ENCODE measurements at places on chromosomes 6 and 20.

DNA sequence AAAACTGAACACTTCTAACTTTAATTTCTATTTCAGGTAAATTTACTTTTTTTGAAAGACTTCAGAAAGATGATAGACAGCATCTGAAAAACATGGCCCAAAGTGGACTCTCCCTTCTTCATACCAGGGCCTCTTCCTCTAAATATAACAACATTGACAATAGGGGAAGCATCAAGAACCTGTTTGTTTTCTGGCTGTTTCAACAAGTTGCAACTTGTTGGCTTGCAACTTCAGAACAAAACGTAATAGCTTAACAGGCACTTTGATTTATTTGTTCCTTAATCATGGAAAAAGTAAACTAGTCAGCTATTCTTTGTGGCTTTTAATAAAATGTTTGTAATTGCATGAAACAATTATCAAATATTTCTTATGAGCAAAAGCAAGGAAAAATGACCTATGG is 34.3 kb downstream of the RGS17 start:
- peak; percentile 42 for DNase-seq

- no peak for DNase-seq
These were observed 20.4 kb upstream of the FRMD1 start for GRCh38 chr6:168099201-168100010.

- DNase-seq, result peak; percentile 39
These were observed 14.9 kb upstream of the ZFAND3 start for GRCh38 chr6:37804586-37804985.

GRCh38 chr20:61686051-61686936 is 379.4 kb downstream of the TAF4 start:
- DNase-seq, result no peak

- DNase-seq, result peak; percentile 71
These were observed 2.0 kb upstream of the KCNB1 start for GRCh38 chr20:49484180-49485140.

DNA sequence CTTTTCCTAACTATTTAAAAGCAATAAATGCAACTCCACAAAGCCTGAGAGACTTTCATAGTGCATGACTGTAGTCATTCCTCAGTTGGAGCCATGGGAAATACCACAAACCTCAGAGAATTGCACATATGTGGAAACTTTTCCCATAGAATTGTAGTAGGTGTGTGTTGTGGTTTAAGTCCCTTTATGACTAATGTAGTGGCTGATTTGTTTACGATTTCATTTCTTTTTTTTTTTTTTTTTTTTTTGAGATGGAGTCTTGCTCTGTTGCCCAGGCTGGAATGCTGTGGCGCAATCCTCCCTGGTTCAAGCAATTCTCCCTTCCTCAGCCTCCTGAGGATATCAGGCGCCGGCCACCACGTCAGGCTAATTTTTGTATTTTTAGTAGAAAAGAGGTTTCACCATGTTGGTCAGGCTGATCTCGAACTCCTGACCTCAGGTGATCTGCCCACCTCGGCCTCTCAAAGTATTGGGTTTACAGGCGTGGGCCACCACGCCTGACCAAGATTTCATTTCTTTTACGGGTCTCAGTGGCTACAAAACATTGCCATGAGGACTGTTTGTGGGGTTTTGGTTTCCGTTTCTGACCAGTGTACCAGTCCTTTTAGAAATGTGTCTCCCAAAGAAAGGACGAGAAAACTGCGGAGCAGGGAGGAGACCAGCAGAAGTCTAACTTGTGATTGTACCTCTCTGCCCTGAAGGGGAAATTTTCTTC is 212.1 kb upstream of the MARCKS start:
- DNase-seq, result no peak

GRCh38 chr6:130116273-130116672 is 97.9 kb downstream of the L3MBTL3 start:
- no peak for DNase-seq

DNA sequence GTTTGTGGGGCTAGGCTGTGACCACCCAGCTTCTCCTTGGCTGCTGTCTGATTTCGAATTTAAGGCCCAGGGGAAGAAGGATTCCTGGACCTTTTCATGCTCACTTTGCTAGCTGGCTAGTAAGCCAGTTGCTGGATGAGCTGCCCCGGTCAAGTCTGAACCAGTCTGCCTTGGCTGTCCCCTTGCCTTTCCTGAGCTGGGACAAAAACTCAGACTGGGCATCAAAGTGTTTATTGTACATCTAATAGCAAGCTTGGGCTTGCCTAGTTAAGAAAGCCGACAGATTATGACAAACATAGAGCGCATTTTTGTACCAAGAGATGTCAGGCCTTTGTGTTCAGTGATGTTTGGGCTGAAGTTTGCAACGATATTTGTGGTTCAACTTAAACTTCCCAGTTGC is 750 bp upstream of the PAK5 start:
- DNase-seq, result no peak

DNA sequence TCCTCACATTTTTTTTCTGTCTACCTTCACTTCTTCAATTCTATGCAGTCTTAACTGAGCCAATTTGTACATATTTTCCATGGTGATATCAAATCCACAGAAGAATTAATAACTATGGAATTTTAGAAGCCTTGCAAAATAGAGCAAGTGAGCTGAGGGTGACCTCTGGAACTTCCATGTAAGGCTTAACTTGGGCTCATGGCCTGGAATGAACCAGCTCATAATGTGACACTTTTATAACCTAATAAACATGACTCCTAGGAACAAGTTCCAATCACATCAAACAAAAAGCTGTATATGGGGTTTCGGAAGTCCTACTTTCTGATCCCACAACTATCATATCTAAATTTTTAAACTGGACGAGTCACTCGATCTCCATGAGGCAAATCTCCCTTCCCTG is 232.4 kb downstream of the FOXA2 start:
- DNase-seq, result no peak

DNA sequence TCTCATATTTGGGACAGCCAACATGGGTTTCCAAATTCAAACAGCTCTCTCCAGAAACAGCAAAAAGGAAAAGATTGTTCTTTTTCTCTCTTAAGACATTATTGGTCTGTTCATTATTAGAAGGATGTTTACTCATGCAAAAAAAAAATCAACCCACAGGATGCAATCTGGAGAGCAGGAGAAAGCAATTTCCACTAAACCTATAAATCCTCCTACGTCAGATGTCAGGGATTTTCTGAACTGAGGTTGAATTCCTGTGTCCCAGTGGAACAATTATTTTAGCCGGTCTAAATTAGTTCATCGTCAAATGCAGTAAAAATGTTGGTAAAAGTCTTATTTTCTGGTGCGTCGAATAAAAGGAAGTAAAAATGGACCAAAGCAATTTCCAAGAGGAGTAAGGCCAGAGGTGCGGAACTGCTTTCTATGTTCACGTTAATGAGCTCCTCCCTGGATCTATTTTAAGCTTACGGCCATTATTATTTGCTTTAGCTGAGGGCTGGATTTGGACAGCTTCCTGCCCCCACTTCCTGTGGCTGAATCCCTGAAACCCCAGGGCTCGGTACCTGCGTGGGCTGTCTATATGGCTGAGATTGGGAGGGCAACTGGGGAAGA is at the start of gene GABRR1:
TSS of gene GABRR1 (minus strand) at position 60 of the 612 bp plus-strand sequence. CDS start at position 24, 36 bp downstream.
- DNase-seq, result no peak

GRCh38 chr20:54061101-54061881 is 9.1 kb downstream of the BCAS1 start:
- DNase-seq, result no peak

DNA sequence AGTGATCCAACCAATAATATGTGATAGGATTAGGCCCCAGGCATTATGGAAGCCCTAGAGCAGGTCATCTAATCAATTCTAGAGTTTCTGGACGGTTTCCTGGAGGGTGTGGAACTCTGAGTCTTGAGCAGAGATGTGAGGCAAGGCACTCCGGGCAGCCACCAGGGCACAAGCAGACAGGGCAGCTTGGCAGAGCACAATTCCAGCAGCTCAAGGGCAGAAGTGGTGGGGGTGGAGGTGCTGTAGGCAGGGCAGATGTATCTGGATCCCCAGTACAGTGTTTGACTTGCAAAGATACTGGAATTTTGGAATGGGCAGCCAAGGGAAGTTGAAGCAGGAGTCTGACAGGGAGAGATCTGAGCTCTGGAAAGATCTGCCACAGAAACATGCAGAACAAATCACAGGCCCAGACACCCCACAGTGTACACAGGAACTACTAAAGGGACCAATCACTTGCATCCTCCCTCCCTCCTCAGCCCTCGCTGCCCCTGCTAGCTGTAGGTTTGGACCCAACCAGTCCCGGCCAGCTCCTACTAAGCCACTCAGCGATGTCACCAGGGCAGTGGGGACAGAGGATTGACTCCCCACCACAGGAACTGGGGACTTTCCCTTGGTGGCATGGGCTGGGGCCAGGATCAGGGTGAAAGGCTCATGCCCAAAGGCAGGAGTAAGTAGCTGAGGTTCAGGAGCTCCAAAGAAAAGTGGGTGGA is 47.0 kb downstream of the TFEB start:
- DNase-seq, result no peak

DNA sequence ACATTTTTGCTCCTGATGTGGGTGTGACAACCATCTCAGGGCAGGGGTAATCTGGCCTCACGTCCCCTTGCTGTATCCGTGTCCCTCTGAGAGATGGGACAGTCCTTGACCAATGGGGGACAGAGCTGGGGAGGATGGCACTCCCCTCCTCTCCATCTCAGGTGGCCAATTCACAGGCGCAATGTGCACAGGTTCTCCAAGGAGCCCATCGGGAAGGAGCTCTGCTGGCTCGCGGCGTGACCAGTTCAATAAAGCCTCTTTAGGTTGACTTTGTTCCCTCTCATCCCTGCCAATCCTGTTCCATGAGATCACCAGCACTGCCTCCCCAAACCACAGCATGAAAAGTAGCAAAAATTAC is 196.3 kb upstream of the SLC24A3 start:
- DNase-seq, result no peak

DNA sequence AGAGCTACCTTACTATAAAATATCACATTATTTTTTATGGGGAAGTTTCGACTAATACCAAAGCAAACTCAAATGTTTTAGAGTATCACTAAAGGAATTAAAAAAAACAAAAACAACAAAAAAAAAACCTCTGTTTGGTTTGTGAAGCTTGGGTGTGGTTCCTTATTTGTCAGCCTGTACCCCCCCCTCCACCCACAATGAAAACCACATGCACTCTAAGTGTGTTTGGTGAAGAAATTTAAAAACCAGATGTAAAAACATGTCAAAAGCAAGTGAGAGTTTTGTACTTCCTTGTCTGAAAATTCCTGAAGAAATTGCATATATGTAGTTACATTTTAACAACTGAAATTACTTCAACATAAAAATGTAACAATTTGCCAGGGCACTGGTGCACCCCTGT is 3.1 kb downstream of the STK38 start:
- DNase-seq, result peak; percentile 49

DNA sequence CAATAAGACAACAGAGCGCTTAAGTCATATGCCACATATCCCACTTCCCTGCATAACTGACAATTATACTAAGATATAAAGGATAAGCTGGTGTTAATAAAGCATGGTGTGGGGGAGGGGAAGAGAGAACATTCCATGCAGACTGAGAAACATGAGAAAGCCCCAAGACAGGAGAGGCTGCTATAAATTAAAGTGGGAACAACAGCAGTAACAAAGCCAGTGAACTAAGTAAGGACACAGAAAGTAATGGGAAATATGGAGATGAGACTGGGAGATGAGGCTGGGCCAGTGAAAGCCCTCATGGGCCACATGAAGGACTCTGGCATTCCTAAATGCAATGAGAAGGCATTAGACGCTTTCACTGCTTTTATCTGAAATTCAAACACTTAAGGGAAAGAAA is 41.3 kb downstream of the SESN1 start:
- DNase-seq, result no peak

DNA sequence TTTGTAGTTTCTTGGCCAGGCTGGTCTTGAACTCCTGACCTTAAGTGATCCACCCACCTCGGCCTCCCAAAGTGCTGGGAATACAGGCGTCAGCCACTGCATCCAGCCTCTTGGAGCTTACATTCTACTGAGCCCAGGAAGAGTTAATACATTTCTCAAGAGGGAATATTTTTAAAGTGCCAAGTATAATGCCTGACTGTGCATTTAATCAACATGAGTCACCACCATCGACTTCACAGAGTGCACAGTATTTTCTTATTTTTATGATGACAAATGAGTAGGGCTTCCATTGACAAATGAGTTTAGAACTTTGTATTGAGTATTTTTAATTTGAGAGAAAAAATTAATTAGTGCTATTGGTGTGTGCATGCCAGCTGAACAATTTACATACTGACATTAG is 72.2 kb downstream of the SASH1 start:
- DNase-seq, result no peak

GRCh38 chr20:51687108-51687507 is 81.1 kb downstream of the ATP9A start:
- no peak for DNase-seq

DNA sequence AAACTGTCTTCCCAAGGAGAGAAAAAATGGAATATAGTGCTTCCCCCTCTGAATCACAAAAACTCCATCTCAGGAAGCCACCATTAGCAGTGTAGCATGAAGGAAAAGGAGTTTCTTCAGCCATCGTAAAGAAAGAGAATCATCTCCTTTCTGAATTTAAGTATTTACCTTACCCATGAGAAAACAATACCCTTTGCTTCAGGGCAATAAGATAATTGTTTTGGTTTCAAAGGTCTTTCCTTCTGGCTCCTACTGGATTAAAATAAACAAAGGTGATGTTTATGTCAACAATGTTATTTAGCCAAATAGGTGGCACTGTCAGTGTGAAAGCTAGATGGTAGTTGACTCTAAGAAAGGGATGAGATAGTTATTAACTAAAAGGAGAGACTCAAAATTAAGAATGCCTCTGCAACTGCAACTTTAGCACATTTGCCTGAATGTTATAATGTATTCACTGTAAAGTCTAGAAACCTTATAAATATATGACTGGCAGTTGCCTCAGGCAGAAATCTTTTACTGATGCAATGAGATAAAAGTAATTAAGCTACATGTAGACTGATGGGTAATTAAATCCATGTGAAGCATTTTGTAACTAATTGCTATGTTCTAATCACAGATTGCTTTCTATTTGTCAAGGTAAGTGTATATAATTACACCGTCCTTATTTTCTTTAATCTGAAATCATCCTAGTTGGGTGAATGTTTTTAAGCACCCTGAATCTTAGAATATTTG is 399.0 kb downstream of the CDKAL1 start:
- no peak for DNase-seq

- no peak for DNase-seq
These were observed 56.5 kb upstream of the RNF144B start for GRCh38 chr6:18330548-18331081.
